ENCODE measurements at places on chromosomes 6 and 20.

DNA sequence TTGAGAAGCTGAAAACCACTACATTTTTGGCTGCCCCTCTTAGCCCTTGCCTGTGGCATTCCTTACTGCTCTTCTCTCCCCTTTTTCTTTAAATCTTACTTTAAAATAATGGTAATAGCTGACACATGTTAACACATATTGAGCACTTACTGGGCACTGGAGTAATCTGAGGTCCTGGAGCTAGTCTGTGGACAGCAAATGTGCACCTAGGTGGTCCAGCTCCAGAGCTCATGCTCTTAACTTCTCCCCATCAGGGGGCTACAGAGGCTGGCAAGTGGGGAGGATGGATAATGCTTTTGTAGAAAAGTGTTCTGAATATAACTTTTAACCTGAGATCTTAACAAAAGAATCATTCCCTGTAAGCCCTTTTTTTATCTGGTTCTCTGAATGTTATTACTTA, 74.8 kb downstream of the ADGRB3 start:
- DNase-seq: no peak

DNA sequence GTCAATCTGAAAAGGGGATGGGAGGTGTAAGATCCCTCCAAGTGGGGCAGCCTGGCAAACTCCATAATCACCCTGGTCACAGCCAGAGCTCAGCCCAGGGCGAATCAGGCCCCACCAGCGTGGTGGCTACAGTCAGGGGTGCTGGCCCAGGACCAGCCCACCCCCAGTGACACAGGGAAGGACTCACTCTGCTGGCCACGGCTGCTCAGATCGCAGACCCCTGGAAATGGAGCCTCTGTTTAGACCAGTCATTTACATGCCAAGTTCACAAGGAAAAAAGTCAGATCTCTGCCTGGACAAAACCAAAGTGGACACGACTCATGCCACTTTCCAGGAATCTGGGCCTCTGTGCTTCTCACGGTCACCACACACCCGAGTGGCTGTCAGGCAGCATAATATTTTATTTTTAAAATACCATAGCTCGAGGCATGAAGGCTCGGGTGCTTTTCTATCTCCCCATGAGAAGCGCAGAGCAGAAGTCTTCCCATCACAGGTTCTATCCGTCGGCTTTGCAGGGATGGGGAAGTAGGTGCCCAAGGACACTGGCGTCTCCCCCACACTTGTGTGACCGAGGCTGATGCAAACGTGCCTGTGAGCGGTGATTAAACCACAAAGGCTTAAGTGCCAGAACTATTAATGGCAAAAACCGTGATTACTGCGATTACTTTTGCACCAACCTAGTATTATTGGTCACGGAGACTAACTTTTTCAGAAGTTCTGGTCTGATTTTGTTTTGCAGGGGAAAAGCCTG, 13.0 kb downstream of the PXDC1 start:
- no peak for DNase-seq

- DNase-seq: no peak
Measured at GRCh38 chr6:64850121-64850520, 856.9 kb downstream of the EYS start.

- no peak for DNase-seq
Measured at GRCh38 chr6:170108890-170109587, 181.8 kb downstream of the DLL1 start.

GRCh38 chr6:166029506-166029905, 138.1 kb downstream of the TBXT start:
- DNase-seq: no peak

DNA sequence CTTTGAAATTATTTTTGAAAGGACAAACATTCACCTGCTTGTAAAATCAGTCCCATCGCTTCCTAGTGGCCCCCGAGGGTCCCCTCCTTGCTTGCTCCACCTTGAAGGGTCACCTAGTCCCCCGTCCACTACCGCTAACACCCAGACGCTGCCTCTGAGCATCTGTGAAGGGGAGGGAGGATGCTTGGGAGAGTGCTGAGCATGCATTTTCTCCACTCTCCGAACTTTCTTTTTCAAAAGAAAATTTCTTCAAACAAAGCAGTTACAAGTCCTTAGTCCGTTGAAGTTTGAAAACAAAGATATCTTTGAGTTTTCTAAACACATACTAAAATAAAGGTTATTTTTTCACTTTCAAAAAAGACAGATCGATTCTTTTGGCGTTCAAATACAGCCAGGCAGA, 224.3 kb upstream of the ARID1B start:
- no peak for DNase-seq

Measured in CD4-positive, alpha-beta T cell treated with Interleukin-21 for 1 hour (primary cell).